ENCODE measurements at places on chromosomes 2 and 18.

DNA sequence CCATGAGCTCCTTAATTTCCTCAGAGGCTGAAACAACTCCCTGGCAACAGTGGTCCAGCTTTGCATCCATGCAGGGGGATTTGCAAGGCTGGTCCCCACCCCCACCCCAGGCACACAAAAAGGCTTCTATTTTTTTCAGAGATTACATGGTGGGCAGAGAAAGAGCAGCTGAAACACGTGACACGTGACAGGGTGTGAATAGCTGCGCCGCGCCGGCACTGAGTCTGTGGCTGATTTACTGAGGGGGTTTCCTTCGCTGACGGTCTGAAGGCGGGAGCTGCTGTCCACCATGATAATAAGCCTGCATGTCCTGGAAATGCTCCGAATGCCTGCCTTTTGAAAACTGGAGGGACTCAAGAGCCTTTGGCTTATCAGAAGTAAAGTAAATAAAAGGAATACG, 50.7 kb upstream of the APCDD1 start:
- DNase-seq, result no peak

- no peak for DNase-seq
Measured at GRCh38 chr2:156748221-156748620, 312.0 kb downstream of the GPD2 start.

DNA sequence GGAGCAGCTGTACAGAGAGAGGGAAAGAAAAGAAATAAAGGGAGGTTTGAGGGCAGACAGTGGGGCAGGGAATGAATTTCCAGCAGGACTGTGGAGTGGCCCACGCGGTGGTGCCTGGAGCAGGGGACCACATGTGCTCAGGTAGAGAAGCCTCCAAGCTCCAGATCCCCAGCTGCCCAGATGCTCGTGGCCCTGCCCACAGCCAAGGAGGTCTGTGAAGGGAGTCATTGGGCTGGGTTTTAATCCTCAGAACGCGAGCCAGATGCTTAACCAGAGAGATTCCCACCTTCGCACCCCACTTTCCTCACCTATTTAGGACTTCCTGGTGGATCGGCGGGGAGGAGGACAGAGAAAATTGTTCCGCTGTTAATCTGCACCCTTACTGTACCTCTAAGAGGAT, 369.4 kb downstream of the PARD3B start:
- DNase-seq, result no peak

DNA sequence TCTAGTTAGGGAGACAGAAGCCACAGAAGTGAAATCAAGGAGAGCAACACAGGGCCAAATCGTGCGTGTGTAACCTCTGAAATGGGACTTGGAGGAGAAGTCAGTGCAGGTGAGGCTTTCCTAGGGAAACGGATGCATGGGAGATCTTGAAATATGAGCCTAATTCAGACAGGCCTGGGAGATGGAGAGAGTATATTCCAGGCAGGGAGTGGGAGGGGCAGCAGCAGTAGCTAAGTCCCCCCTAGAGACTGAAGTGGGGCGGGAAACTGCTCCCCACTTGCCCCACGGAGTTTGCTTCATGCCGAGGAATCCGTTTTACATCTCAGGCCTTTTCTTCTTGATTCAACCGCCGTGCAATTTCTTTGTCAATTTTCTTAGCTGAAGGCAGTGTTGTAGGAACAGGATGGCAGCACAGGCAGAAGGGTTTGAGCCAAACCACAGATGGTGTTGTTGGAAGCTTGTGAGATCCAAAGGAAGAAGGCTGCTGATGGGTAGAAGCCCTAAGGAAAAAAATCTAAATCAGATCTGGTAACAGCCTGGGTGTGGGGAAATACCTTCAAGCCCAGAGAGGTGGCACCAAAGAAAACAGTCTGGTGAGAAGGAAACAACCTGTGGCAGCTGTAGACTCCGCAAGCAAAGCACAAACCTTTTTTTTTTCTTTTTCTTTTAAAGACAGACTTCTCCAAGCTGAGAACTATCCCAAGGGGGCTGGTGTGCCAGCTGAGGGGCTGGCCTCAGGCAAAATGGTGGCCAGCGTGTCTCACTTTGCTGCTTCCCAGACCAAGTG, 40.2 kb downstream of the EPAS1 start:
- DNase-seq, result no peak

DNA sequence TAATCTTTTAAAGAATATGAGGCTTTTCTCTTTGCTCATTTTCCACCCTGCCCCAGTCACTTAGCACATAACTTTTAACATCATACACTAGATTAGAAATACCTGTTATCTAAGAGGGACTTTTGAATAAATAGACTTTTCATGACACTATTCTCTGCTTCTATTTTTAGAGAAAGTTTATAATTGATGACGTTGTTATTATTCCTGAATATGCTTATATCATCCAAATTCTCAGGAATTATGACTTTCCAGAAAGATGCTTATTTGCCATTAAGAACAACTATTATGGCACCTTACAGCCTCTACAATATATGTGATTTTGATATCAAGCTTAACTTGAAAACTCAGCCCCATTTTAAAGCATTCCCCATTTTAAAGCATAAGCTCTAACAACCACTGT, 11.4 kb downstream of the TMEFF2 start:
- DNase-seq, result no peak

DNA sequence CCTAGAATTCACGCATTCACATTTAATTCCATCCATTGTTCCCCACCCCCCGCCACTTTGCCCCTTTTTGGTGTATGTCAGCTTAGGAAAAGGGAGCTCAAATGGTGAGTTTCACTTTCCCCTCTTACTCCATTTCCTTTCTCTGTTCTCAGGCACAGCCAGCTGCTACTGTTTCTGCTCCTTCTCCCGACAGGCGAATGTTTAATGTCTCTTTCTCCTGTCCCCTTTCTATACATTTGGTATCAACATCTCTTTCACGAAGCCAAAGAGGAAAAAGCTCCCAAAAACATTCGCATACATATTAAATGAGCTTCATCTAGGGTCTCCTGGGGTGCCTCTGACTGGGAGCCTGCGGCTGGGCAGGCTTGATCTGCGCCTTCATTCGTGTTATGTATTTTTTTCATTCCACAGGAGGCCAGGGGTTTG, 124.2 kb upstream of the SATB2 start:
- no peak for DNase-seq

GRCh38 chr18:65737471-65737955, 13.3 kb upstream of the CDH7 start:
- DNase-seq, result no peak

GRCh38 chr18:55322178-55322735, 265.7 kb downstream of the TCF4 start:
- peak; percentile 69 for DNase-seq

- DNase-seq, result no peak
Measured at GRCh38 chr2:150212722-150213171, 274.7 kb downstream of the RND3 start.

GRCh38 chr2:28543316-28544035, 47.6 kb downstream of the PLB1 start:
- DNase-seq, result no peak

DNA sequence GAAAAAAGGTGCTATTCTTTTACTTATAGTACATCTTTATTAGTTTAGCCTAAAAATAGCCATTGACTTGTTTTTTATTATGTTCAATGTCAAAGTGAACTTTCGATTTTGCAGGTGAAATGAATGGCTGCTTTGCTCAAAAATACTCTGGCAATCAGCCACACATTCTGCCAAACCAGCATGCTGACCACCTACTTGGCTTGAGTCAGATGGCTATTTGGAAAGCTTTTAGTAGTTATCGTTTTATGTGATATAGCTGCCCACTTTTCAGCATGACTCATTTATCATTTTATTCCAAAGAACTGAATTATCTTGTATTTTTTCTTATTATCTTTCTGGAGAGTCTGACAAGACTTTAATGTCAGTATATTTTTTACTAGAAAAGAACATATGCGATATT, 1615.8 kb upstream of the TMEFF2 start:
- DNase-seq, result no peak

GRCh38 chr2:63050334-63051041, at the start of gene OTX1:
TSS of gene OTX1 (plus strand) at chr2:63050830. CDS start at chr2:63052991, 2,161 bp downstream.
- peak; percentile 55 for DNase-seq

DNA sequence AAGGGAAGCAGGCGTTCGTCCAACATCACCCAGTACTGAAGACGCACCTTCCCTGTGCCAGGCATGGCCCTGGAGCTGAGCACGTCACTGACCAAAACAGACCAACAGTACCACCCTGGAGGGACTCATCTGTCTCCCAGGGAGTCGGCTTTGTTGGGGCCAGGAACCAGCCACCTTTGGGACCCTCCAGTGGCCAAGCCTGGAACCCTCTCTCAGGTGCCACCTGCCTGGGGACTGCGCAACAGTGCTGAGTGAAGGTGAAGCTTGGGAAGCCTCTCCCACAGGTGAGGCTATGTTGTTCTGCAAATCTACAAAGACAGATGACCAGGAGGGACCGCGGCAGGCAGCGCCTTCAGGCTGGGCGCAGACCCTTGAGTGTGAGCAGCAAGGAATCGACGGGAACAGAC, 91.4 kb upstream of the OTOS start:
- no peak for DNase-seq
